ENCODE measurements at places on chromosomes 5 and 9.

GRCh38 chr5:171357843-171358242, 29.8 kb upstream of the NPM1 start:
- DNase-seq: no peak

GRCh38 chr5:138699482-138699881, 53.7 kb upstream of the CTNNA1 start:
- DNase-seq: no peak

DNA sequence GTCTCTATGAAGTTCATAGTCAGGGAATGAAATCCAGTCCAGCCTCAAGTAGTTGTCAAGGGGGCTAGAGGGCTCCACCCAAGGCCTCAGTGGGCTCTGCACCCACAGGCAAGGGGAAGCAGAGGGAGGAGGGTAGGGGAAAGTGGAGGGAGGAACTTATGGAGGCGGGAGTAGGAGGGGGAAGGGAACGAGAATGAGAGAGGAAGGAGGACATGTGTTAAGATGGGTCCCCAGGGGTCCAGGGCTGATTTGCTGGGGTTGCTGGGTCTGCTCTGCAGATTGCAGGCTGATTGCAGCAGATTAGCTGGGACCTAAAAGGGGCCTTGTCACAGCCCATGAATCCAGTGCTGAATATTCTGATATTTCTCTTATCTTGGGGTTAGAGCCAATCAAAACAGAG, 166.9 kb upstream of the IL12B start:
- DNase-seq: peak; percentile 78

GRCh38 chr9:426264-426663, 211.6 kb downstream of the DOCK8 start:
- DNase-seq: peak; percentile 14

DNA sequence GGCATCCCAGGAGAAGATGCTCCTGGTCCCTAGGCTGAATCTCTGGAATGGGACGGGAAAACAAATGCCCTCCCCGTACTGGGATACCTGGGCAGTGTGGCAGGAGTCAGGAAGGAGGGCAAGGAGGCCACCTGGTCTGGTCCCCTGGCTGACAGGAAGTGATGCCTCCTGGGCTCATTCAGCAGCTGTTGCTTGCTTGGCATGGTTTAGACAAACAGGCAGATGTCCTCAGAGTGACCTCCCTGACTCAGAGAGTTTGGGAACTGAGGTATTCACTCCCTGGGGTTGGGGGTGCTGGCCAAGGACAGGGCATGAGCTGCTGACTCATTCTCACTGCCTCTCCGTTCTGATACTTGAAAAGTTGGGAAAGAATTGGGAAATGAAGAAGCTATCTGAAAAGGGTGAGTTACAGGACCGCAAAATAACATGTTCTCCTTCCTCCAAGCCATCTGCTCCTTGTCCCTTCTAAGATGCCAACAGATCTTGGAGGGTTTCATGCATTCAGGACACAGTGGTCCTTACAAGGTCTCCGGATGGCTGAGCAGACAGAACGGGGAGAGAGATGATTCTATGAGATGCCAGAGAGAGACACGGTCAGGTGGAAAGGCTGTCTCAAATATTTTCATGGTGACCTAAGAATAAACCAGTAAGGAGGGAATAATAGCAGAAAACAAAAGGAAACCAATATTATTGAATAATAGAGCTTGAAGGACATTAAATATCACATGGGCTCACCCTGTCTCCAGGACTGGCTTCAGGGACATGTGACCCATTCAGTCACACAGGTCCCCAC, 534.5 kb downstream of the BNC2 start:
- no peak for DNase-seq

- DNase-seq: no peak
These were observed 74.4 kb downstream of the PARP8 start for GRCh38 chr5:50740832-50741231.

GRCh38 chr9:20651939-20652338, 29.6 kb upstream of the MLLT3 start:
- no peak for DNase-seq

- DNase-seq: no peak
These were observed 164.1 kb upstream of the SEMA6A start for GRCh38 chr5:116738615-116739261.

DNA sequence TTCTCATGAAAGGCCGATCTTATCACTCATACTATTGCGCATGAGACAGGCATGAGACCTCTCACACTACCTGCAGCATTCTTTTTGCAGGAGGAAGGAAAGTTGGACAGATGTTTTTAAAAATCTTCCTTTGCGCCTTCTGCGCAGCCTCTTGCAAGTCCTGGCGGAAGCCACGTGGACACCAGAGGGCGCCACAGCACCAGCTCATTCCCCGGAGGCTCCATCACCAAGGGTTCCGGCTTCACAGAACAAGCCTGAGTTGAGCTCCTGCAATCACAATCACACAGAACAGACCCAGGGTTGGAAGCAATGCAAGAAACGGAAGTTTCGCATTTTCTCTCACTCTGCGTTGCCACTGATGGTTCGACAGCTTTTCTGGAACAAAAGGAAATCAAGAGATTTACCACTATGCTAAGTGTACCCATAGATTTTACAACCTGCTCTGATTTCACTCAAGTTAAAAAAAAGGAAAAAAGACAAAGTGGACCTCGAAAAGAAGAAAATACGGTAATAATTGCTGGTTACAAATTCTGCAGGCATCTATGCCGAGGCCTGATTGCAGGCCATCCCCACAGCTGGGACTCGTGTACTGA, 304.7 kb upstream of the MSX2 start:
- DNase-seq: peak; percentile 95

Measured in mesendoderm (in vitro differentiated cells).